Stimulated activated CD8-positive, alpha-beta memory T cell treated with anti-CD3 and anti-CD28 coated beads, Interleukin-2, amount 100 ng/mL, for 1 hour (primary cell): ENCODE measurements at places on chromosomes 12 and 14.

- no peak for DNase-seq
Observed at GRCh38 chr12:130835436-130835835, 3.6 kb downstream of the STX2 start.

GRCh38 chr12:40117818-40118217 is 11.9 kb upstream of the SLC2A13 start:
- no peak for DNase-seq

DNA sequence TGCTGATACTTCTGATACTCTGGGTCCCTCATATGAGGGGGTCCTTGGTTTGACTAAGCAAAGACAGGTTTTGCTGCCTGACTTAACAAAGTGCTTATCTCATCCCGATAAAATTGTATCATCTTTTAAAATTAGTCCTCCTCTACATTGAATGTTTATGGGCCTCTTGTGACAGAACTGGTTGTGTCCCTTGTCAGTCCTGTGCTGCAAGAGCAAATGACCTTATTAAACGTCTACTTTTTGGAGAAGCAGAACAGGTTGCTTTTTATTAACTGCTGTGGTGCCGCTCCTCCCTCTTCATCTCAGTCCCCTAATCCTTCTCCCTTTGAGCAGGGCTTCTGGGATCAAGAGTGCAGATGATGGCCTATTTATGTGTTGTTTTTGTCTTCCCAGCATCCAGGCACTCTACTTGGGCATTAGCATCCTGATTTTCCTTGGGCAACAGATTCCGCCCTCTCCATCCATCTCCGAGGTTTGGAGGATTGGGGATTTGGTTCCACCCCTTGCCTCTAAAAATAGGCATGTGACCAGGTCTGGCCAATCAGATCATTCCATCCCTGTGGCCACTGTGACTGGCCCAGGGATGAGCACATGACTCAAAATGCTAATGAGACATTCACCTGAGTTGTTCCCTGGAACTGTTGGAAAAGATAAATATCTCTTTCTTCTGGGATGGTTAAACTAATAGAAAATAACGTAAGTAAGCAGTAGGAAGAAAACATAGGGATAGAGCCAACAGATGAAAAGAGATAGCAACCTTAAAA is 2.9 kb upstream of the DENR start:
- DNase-seq: no peak

DNA sequence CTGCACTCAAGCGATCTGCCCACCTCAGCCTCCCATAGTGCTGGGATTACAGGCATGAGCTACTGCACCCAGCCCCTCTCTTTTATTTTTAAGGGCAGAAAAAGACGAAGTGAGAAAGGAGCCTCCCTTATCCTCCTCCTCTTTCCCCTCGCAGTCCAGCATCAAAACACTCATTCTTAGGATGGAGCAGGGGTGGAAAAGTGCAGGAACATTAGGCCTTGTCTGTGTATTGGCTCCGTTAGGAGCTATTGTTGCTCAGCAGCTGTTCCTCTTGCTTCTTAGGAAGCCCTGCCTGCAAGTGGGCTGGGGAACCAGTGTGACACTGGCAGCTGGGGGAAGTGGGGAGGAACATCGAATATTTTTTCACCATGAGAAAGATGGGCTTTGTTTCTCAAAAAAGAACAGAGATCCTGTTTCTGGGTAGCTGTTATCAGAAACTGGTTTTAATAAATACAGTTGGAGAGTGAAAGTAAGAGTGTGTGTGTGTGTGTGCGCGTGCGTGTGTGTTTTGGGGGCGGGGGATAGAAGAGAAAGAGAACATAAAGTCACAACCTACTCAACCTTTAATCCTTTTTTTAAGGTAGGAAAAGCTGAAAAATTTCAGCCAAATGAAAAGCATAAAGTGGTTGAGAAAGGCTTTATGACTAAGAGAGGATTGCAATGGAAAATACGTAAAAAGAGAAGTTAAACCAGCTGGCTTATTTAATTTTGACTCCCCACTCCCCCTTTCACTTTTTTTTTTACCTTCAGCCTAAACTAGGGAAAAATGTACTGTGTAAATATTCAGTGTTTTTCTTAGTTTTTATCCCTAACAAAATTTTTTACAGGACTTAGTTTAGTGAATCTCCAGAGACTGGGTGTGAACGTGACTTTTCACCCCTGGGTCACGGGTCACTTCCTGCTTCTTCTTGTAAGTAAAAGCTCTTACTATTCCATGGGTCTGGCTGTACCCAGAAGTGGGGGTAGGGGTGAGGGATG is 197.2 kb upstream of the PLEKHG7 start:
- DNase-seq: peak; percentile 11

GRCh38 chr14:54200726-54201125 is 196.1 kb upstream of the CDKN3 start:
- no peak for DNase-seq
